ENCODE measurements at places on chromosomes 16 and 17. TPM values are rescaled to one million over a fixed set of nuclear protein-coding genes. Genes with fewer than 3 reads are reported as not detected.

- no peak overlapping the region for H3K27ac ChIP-seq
- no peak overlapping the region for H3K4me3 ChIP-seq
- no peak for DNase-seq
- peaks cover 17% of the 10 kb centered on the region for H3K36me3 ChIP-seq
- peaks cover 53% of the 10 kb centered on the region for H3K4me1 ChIP-seq
These were observed 107.8 kb downstream of the CLEC16A start for GRCh38 chr16:11051879-11052808.

- no peak for DNase-seq
- H3K27ac ChIP-seq = no peak overlapping the region
- no peak overlapping the region for H3K4me3 ChIP-seq
These were observed 55.4 kb downstream of the RTN4RL1 start for GRCh38 chr17:1969712-1970111.

GRCh38 chr16:50269061-50269705 lies 2.8 kb downstream of the ADCY7 start:
- H3K4me3 ChIP-seq = no peak overlapping the region
- no peaks in the 10 kb centered on the region for H3K27me3 ChIP-seq
- no peak overlapping the region for H3K27ac ChIP-seq
- peaks cover 24% of the 10 kb centered on the region for H3K4me1 ChIP-seq
- DNase-seq = no peak
- H3K36me3 ChIP-seq = no peaks in the 10 kb centered on the region

DNA sequence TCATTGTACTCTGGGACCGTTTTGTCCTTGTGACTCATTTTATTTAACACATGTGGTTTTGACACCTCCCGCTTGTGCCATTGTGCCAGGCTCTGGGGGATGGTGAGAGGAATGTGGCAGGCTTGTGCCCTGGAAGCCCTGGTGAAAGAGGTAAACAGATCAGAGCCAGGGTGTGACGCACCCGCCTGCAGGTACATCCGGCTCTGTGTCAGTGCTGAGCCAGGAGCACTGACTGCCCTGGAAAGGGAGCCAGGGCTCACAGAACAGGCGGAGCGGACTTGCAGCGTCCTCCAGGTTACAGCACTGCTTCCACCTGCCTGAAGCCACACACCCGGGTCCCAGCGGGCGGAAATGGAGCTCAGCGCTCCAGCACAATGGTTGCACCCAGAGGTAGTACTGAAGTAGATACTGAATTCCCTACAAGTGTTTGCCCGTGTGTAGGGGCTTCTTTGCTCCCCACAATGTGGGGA lies 30.6 kb downstream of the CDRT15 start:
- no peak overlapping the region for H3K4me3 ChIP-seq
- no peaks in the 10 kb centered on the region for H3K27me3 ChIP-seq
- H3K27ac ChIP-seq = no peak overlapping the region
- H3K4me1 ChIP-seq = peaks cover 2% of the 10 kb centered on the region

DNA sequence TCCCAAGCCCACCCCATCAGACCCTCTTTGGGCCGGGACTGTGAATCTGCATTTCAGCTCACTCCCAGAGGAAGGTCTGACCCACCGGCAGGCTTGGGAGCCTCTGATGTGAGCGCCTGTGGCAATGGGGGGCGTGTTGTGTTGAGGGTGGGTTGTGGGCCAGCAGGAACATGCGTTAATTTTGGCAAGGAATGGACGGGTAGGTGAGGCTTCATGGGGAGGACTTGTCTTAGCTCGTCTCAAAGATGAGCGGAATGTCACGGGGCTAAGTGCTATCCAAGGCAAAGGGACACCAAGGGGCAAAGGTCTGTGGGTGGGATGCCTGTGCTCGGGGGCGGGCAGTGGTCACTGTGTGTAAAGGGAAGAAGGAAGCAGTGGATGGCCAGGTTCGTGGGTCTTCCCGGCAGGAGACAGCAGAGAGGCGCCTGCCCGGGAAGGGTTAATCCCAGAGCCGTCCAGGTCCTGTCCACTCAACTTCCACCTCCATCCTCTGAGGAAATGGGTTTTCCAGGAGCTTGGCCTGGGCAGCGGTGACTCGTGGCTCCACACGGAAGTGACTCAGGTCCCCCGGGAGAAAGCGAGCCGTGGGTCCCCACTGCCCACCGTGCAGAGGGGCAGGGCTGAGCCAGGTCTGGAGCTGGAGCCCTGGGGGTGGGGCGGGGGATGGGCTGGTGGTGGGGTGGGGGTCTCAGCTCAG lies 17.4 kb downstream of the ADGRG1 start:
- H3K36me3 ChIP-seq = no peaks in the 10 kb centered on the region
- H3K27me3 ChIP-seq = no peaks in the 10 kb centered on the region
- H3K27ac ChIP-seq = no peak overlapping the region
- peaks cover 21% of the 10 kb centered on the region for H3K4me1 ChIP-seq
- no peak for DNase-seq

Gene RAB26
- 3.4 TPM for total RNA-seq

Gene NPIPA5
- total RNA-seq = 5.7 TPM

Data from osteocyte (in vitro differentiated cells).